ENCODE measurements at places on chromosomes 4 and X. TPM values are rescaled to one million over a fixed set of nuclear protein-coding genes. Genes with fewer than 3 reads are reported as not detected.

Gene NHSL2
- not detected for total RNA-seq

Gene ASMT
- not detected for total RNA-seq

Gene EGF
- 8.0 TPM for total RNA-seq

DNA sequence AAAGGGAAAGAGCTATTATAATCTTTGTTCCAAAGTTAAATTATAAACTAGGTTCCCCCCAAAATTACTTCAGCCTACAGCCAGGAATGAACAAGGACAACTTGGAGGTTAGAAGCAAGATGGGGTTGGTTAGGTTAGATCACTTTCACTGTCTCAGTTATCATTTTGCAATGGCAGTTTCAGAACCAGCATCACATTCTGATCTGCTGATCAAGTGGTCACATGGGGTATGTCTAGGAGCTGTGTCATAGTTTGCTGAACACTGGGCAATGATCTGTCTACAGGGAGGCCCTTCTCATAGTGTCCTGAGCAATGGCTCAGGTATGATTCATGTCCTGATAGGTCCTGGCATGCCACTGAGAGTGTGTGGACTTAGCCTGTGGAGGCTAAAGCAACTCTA is 41.6 kb upstream of the XIAP start:
- peak; percentile 42 for DNase-seq

DNA sequence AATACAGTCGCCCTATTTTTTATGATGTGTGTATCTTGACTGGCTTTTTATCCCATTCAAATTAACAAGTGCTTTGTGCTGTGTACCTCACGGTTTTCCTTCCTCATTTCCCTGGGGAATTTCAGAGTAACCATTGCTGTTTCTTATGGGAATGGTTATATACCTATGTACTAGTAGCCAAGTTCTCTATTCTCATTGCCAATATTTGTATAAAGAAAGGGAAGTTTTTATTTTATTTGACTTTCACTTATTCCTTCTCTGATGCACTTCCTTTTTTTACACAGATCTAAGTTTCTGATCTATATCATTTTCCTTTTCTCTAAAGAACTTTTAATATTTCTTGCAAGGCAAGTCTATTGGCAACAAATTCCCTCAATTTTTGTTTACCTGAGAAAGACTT is 181.3 kb downstream of the SOWAHB start:
- no peak for DNase-seq

GRCh38 chr4:166989886-166990285 is 244.4 kb downstream of the SPOCK3 start:
- DNase-seq = no peak

GRCh38 chr4:70559211-70559830 is 32.7 kb upstream of the AMBN start:
- DNase-seq = peak; percentile 30

DNA sequence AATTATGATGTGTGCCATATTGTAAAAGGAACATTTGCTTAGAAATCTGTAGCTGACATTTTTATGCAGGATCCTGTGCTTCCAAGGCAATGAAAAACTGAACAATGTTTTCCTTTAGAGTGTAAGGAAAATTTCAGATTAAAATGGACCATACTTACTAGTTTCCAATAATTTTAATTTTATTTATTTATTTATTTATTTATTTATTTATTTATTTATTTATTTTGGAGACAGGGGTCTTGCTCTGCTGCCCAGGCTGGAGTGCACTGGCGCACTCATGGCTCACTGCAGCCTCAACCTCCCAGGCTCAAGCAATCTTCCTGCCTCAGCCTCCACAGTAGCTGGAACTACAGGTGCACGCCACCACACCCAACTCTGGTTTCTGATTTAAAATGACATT is 369.8 kb upstream of the HAND2 start:
- no peak for DNase-seq

- DNase-seq = no peak
Observed at GRCh38 chr4:80225595-80225994, 28.3 kb downstream of the PRDM8 start.

- no peak for DNase-seq
Observed at GRCh38 chrX:11146411-11146810, 35.3 kb downstream of the HCCS start.

GRCh38 chr4:129972257-129972656 is 876.3 kb downstream of the C4orf33 start:
- DNase-seq = no peak

DNA sequence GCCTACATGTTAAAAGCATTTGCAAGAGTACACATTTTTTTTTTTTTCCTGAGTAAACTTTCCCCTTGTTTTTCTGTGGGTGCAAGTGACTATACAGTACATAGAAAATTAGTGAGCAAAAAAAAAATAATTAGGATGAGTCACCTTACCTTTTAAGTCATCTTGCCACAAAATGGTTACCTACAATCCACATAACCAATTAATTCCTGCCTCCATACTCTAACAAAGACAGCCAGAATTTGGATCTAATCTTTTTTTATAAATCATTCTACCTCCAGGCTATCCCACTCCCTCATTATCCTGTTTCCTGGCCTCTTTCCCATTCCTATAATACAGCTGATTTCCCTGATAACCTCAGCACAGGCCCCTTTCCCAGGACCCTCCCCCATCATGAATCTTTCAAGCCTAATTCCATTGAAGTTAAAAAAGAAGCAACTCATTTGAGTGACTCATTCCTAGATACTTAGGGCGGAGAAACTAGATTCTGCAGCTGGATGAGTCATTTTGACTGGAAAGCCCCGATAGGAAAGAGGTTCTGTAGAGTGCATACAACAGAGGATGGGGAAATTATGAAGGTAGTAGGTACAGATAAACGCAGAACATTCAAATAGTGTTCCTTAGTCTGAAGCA is 128.2 kb downstream of the C4orf51 start:
- peak; percentile 98 for DNase-seq

DNA sequence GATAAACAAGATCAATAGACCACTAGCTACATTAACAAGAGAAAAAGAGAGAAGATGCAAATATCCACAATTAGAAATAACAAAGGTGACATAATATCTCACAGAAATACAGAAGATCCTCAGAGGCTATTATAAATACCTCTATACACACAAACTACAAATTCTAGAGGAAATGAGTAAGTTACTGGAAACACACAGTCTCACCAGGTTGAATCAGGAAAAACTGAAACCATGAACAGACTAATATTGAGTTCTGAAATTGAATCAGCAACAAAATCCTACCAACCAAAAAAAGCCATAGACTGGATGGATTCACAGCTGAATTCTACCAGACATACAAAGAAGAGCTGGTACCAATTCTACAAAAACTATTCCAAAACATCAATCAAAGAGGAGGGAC is 211.8 kb upstream of the CPEB2 start:
- no peak for DNase-seq

DNA sequence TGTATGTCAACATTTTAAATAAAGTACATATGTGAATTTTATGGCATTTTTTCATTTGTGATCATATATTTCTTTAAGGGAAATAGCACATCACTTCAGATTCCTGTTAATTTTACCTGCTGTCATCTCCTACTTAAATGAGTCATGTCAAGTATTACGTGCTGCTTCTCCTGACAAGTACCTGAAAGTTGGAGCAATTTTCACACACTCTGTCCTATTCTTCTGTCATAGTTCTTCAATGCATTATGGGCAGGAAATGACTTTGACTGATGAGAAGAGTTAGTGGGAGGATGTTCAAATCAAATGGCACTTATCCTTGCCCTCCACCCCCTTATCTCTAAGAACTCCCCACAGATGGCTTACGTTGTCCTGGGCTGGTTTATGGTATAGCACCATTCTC is 64.2 kb upstream of the SYTL5 start:
- no peak for DNase-seq

DNA sequence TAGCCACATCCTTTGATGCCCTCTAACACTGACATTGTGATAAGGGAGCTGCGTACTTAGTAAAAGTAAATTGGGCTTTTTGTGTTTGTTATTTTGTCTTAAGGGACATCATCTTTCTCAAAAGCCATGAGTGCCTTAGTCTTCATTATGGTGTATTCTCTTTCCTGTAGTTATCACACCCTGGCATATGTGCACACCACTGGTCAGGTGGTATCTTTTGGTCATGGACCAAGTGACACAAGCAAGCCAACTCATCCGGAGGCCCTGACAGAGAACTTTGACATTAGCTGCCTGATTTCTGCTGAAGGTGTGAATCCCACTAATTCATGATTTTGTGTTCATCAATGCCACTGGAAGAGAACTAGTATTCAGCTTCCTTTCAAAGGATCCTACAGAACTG is 18.0 kb downstream of the HERC6 start:
- no peak for DNase-seq
